HT-29 (cell line): ENCODE measurements at places on chromosomes 3 and 15. TPM values are rescaled to one million over a fixed set of nuclear protein-coding genes. Genes with fewer than 3 reads are reported as not detected.

DNA sequence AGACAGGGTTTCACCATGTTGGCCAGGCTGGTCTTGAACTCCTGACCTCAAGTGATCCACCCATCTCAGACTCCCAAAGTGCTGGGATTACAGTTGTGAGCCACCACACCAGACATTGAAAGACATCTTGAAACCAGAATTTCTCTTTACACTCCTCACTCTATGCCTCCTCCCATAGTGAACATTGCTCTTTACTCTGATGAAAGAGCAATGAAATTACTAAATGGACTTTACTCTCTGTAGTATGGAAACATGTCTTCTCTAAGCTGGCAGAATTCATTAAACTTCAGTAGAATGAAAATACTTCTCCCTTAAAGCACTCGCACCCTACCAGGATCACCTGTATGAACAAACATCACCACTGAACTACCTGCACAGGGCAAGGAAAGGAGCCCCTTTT is 27.8 kb upstream of the TFG start:
- no peak for DNase-seq

DNA sequence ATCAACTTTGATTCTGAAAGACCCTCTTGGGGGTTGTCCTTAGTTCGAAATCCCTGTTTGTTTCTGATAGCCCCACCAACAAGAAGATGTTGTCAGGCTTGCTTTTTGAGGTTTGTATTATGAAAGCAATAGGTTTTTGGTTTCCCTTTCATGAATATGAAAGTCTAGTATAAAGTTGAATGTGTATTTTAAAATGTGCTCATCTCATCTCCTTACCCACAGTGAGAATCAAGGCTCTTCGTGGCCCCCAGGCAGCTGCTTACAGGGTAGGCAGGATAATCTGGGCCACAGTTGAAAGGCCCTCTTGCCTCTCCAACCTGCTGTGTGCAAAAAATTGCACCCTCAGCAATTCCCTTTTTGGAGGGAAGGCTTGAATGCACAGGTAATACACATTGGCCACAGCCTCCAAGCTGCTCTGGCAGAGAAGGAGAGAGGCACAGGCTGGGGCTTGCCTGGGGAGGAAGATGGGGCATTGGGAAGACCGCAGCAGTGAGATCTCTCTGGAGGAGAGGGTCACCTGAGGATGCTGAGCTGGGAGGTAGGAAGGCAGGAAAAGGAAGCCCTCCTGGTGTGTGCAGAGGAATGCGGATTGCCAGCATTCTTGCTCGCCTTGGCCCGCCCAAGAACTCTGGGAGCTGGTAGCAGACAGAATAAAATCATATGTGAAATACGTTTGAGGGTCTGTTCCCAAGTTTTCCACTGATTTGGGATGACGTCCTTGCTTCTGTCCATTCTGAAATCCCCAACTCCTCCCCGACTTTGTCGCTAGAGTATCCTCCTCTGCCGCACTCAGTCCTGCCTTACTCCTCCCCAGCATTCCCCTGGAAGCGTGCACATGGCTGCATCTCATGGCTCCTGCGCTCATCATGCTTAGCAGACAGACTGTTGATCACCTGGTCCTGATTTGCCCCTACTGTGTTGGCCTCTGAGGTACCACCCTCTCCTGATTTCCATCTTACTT is 196.4 kb downstream of the RPLP1 start:
- no peak for DNase-seq

DNA sequence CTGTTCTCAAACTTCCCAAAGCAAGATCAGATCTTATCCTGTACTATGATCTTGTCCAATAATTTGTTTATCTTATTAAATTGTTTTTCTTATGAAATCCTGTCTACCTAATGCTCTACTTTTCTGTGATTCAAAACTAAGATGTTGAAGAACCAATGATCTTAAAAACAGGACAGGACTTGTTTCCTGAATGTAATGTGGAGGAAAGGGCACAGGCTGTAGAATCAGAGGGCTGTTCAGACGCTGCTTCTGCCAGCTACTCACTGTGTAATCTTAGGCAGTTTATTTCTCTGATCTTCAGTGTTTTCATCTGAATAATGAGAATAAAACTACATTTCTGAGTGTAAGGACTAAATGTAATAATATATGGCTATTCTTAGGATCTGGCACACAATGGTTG is 20.1 kb upstream of the DMXL2 start:
- DNase-seq: no peak

GRCh38 chr3:59762941-59763340 is 713.1 kb upstream of the CFAP20DC start:
- no peak for DNase-seq

- no peak for DNase-seq
Measured at GRCh38 chr3:186333256-186333655, 28.8 kb downstream of the DGKG start.

- DNase-seq: peak; percentile 65
Measured at GRCh38 chr3:111691293-111691909, 96.3 kb upstream of the ZBED2 start.

GRCh38 chr3:49470714-49471420 is 800 bp downstream of the DAG1 start:
- peak; percentile 14 for DNase-seq

DNA sequence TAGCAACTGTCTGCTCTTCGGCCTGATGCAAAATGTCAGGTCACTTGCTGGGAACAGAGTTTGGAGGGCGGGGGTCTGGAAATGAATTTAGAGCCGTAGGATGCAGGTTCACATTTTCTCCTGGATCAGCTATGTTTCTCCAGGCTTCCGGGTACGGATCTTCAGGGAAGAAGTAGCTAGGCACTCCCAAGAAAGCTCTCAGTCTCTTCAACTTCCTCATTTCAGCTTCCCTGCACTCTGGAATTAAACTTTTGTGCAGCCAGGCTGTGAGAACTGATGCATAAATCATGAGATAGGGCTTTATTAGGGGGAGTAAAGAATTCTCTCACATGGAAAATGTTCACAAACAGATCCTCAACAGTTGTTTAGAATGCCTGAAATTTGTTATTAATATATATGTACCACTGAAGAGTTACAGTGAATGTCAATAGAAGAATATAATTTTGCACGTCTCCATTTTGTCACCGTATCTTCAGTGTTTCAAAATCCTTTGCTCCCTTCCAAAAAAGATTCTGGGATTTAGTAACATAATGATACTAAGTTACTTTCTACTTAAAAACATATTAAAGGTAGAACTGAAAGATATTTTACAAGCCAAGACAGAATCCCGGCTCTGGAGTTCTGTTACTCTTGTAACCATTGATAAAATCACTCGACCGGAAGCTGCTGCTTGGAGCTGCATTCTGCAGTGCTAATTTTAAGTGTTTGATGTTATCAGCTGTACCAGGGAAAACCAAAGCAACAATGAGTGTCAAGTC is 178.5 kb upstream of the P2RY1 start:
- no peak for DNase-seq

GRCh38 chr3:89002191-89002590 is 105.2 kb upstream of the EPHA3 start:
- no peak for DNase-seq

DNA sequence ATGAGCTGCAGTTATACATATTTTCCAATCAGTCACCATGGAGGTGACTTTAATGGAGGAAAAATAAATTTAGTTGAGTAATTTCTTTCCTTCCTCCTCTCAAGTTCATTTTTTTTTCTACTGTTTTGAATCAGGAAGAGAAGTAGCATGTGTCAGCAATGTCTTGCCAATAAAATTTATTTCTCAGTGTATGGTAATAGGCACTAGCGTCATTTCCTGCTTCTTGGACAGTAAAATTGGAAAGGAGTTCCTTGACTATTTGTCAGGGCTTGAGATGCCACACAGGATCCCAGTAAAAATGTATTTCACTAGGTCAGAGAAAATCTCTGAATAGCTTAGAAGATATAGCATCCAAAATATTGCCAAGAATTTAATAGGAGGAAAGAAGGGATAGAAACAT is 605.9 kb downstream of the ROBO1 start:
- DNase-seq: no peak

DNA sequence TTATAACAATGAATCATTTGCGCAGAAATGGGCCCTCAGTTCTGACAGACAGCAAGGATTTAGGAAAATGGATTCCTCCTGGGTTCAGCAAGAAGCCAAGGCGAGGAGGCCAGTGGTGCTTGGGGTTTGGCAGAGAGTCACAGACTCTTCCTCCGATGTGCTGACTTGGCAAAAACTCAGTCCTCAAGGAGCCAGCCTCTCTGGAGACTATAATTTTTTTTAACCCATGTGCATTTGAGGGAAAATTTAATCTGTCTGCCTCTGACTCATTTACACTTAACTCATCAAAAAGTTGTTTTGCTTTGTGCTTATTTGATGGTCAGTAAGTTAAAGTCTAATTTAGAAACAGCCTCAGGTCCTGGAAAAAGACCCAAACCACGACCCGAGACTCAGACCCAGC is 34.2 kb upstream of the SLC24A5 start:
- DNase-seq: no peak

GRCh38 chr15:88982304-88982945 is 69.2 kb upstream of the MFGE8 start:
- DNase-seq: no peak

GRCh38 chr3:45940781-45941365 is 2.4 kb upstream of the CXCR6 start:
- DNase-seq: no peak

- DNase-seq: no peak
Measured at GRCh38 chr3:186965141-186965879, 35.0 kb downstream of the ST6GAL1 start.

- no peak for DNase-seq
Measured at GRCh38 chr3:1623896-1624295, 474.8 kb upstream of the CNTN4 start.

GRCh38 chr3:17927036-17927435 is 184.6 kb upstream of the TBC1D5 start:
- DNase-seq: no peak

DNA sequence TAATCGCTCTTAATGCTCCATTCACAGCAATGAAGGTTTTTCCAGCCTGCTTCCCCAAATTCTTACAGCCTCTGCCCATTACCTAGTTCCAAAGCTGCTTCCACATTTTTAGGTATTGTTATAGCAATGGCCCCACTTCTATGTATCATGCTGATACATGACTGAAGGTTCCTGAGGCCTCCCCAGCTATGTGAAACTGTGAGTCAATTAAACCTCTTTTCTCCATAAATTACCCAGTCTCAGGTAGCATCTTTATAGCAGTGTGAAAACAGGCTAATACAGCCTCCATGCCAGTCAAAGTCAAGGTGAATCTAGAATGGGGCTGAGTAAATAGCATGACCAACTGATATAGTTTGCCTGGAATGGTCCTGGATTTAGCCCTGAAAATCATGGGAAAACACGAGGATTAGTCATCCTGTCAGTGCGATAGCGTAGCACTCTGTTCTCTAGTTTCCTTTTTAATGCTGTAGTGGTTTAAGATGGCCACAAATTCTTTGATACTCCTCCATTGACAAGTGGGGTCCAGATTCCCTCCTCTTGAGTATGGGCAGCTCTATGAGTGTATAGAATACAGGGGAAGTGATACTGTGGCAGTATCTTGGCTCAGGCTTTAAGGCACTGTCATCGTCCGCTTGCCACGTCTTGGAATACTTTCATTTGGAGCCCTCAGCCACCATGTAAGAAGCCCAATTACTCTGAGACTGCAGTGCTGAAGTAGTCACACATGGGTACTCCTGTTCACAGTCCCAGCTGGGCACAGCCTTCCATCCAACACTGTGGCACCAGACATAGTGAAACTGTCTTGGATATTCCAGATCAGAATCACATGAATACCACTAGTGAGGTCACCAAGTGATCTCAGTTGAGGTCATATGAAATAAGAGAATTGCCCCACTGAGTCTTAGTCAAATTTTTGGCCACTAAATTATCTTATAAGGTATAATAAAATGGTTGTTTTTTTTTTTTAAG is 94.0 kb upstream of the PLCL2 start:
- no peak for DNase-seq

GRCh38 chr3:133032301-133032700 is 5.9 kb upstream of the TMEM108 start:
- DNase-seq: no peak

- no peak for DNase-seq
Measured at GRCh38 chr3:136444581-136444980, 194.4 kb downstream of the PCCB start.

GRCh38 chr3:32175607-32176197 is 62.8 kb upstream of the CMTM8 start:
- DNase-seq: peak; percentile 69

SLC26A6 gene
- 28.3 and 32.1 TPM in 2 replicates for total RNA-seq

CEP97 gene
- total RNA-seq: 3.3 and 3.4 TPM in 2 replicates

RGMA gene
- total RNA-seq: not detected in 2 replicates
